Activated CD8-positive, alpha-beta T cell treated with anti-CD3 and anti-CD28 coated beads, Interleukin-2, amount 10 ng/mL, durations not matched to agents 7 days and 5 days (primary cell): ENCODE measurements at places on chromosomes 5 and 9. TPM values are rescaled to one million over a fixed set of nuclear protein-coding genes. Genes with fewer than 3 reads are reported as not detected.

The NPM1 gene
- total RNA-seq, result 1,394 TPM

GRCh38 chr5:78486218-78486617 lies 125.8 kb downstream of the SCAMP1 start:
- H3K4me1 ChIP-seq, result peaks cover 14% of the 10 kb centered on the region
- H3K36me3 ChIP-seq, result peaks cover 3% of the 10 kb centered on the region
- no peaks in the 10 kb centered on the region for H3K27me3 ChIP-seq
- DNase-seq, result no peak

GRCh38 chr5:95922798-95923197 lies 38.9 kb downstream of the ELL2 start:
- H3K27me3 ChIP-seq, result no peaks in the 10 kb centered on the region
- H3K27ac ChIP-seq, result no peak overlapping the region
- H3K36me3 ChIP-seq, result no peaks in the 10 kb centered on the region
- no peak overlapping the region for H3K4me3 ChIP-seq
- H3K4me1 ChIP-seq, result peaks cover 37% of the 10 kb centered on the region

DNA sequence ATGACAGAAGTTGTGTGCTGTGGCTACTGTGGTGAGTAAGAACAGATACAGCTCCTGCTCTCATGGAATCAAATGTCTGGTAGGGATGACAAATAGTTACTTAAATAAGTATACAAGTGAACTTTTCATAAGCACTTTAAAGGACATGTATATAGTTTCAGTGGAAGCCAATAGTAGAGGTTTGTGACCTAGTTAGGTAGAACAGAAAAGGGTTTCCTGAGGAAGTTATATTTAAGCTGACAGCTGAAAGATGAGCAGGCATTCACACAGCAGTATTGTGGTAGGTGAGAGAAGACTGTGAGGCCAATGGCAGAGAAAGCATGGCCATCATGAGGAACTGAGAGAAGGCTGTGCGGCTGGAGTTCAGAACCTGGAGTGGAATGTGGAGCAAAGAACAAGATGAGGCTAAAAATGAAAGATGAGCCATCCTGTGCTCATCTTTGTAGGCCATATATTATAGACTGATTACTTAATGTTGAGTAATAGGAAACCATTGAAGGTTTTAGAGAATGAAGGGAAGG lies 15.4 kb downstream of the FAM174A start:
- H3K4me3 ChIP-seq, result no peak overlapping the region
- H3K4me1 ChIP-seq, result peaks cover 3% of the 10 kb centered on the region
- H3K27ac ChIP-seq, result no peak overlapping the region
- H3K36me3 ChIP-seq, result no peaks in the 10 kb centered on the region

DNA sequence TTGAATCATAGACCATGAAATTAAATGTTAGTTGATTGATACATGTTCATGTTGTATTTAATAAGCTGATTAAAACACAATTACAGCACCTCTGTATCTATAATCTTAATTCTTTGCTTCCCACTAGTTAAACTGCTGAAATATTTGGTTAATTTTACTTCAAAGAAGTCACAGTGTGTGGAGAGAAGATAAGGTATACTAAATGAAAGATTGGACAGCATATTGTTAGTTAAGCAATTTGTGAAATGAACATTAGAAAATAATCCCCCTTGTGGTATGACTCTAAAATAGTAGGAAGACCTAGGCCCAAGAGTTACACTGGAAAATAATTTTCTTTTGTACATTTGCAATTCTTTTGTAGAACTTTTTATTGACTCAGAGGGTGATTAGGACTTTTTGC lies 30.3 kb downstream of the MAN2A1 start:
- no peak for DNase-seq
- no peak overlapping the region for H3K4me3 ChIP-seq
- H3K27me3 ChIP-seq, result no peaks in the 10 kb centered on the region
- H3K36me3 ChIP-seq, result peaks cover 48% of the 10 kb centered on the region
- no peak overlapping the region for H3K27ac ChIP-seq
- H3K4me1 ChIP-seq, result no peaks in the 10 kb centered on the region

The GRAMD2B gene
- total RNA-seq, result 6.5 TPM

GRCh38 chr5:66722686-66723085 lies 126.5 kb downstream of the MAST4 start:
- H3K36me3 ChIP-seq, result no peaks in the 10 kb centered on the region
- H3K27me3 ChIP-seq, result peaks cover 24% of the 10 kb centered on the region
- no peak for DNase-seq
- no peak overlapping the region for H3K4me3 ChIP-seq
- H3K4me1 ChIP-seq, result no peaks in the 10 kb centered on the region

- H3K27ac ChIP-seq, result peak overlapping the region; percentile 75
- H3K4me3 ChIP-seq, result peak overlapping the region; percentile 76
- peak; percentile 94 for DNase-seq
- H3K36me3 ChIP-seq, result peaks cover 7% of the 10 kb centered on the region
- H3K4me1 ChIP-seq, result peaks cover 32% of the 10 kb centered on the region
- peaks cover 3% of the 10 kb centered on the region for H3K27me3 ChIP-seq
These were observed 8.5 kb downstream of the PRR7 start for GRCh38 chr5:177455036-177455660.

The CDKN2B-AS1 gene
- total RNA-seq, result 6.9 TPM

The EHMT1 gene
- total RNA-seq, result 115 TPM

The PPP2R2B gene
- 2.0 TPM for total RNA-seq

- H3K4me3 ChIP-seq, result no peak overlapping the region
- H3K36me3 ChIP-seq, result no peaks in the 10 kb centered on the region
- H3K27ac ChIP-seq, result no peak overlapping the region
- H3K4me1 ChIP-seq, result peaks cover 2% of the 10 kb centered on the region
- H3K27me3 ChIP-seq, result no peaks in the 10 kb centered on the region
- no peak for DNase-seq
These were observed 40.0 kb downstream of the DAPK1 start for GRCh38 chr9:87537625-87538024.
